Central memory CD8-positive, alpha-beta T cell (primary cell): ENCODE measurements at places on chromosomes 1 and 21.

GRCh38 chr21:17726047-17726829 is 92.9 kb downstream of the C21orf91 start:
- H3K27me3 ChIP-seq: no peaks in the 10 kb centered on the region
- H3K36me3 ChIP-seq: no peaks in the 10 kb centered on the region
- H3K4me1 ChIP-seq: no peaks in the 10 kb centered on the region
- no peak overlapping the region for H3K4me3 ChIP-seq
- H3K27ac ChIP-seq: no peak overlapping the region

- peaks cover 69% of the 10 kb centered on the region for H3K4me1 ChIP-seq
- no peak for DNase-seq
- no peaks in the 10 kb centered on the region for H3K27me3 ChIP-seq
- H3K27ac ChIP-seq: peak overlapping the region; percentile 81
Observed at GRCh38 chr21:37244501-37245095, 22.5 kb downstream of the VPS26C start.

DNA sequence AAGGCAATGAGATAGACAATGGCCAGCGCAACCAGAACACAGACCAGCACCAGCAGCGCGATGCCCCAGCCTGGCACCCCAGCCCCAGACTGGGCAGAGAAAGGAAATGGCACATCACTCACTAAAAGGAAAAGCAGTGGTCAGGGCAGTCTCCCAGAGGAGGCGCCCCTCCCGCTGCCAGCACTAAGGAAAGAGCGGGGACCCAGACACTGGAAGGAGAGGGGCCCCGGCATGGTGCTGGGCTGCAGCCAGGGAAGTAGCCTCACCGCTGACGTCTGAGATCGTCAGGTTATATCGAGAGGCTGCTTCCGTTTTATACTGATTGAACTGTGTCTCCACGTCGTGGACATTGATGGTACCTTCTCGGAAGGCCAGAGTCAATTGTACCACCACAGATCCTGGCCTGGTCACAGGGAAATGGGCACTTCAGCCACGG is 13.8 kb downstream of the TRIM46 start:
- peaks cover 19% of the 10 kb centered on the region for H3K4me1 ChIP-seq
- DNase-seq: no peak
- no peak overlapping the region for H3K27ac ChIP-seq
- H3K27me3 ChIP-seq: no peaks in the 10 kb centered on the region
- no peak overlapping the region for H3K4me3 ChIP-seq

GRCh38 chr1:40389871-40390560 is 16.5 kb downstream of the SMAP2 start:
- no peak for DNase-seq
- peaks cover 44% of the 10 kb centered on the region for H3K36me3 ChIP-seq
- peaks cover 79% of the 10 kb centered on the region for H3K4me1 ChIP-seq
- H3K27ac ChIP-seq: peak overlapping the region; percentile 96

DNA sequence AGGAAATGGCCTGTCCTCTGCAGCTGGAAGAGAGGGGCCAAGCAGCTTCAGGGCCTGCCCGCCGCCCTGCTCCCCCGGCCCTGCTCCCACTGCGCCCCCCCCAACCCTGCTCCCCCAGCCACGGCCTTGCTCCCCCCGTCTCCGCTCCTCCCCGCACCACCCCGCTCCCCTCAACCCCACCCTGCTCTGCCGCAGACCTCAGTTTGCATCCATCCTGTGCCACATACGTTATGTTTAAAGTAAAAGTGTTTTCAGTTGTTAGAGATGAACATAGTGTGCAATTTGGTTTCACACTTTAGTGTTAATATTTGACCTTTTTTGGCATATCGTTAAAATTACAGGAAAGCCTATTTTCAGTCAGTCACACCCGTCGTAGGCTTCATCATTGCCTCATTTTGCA is 34.1 kb upstream of the DIP2A start:
- H3K27me3 ChIP-seq: no peaks in the 10 kb centered on the region
- peaks cover 14% of the 10 kb centered on the region for H3K36me3 ChIP-seq
- DNase-seq: peak; percentile 27
- H3K4me1 ChIP-seq: peaks cover 24% of the 10 kb centered on the region
- peak overlapping the region; percentile 82 for H3K4me3 ChIP-seq
- H3K27ac ChIP-seq: peak overlapping the region; percentile 96

GRCh38 chr21:30625449-30626165 is 5.2 kb downstream of the KRTAP20-4 start:
- H3K36me3 ChIP-seq: no peaks in the 10 kb centered on the region
- no peaks in the 10 kb centered on the region for H3K4me1 ChIP-seq
- H3K27me3 ChIP-seq: no peaks in the 10 kb centered on the region
- H3K4me3 ChIP-seq: no peak overlapping the region

DNA sequence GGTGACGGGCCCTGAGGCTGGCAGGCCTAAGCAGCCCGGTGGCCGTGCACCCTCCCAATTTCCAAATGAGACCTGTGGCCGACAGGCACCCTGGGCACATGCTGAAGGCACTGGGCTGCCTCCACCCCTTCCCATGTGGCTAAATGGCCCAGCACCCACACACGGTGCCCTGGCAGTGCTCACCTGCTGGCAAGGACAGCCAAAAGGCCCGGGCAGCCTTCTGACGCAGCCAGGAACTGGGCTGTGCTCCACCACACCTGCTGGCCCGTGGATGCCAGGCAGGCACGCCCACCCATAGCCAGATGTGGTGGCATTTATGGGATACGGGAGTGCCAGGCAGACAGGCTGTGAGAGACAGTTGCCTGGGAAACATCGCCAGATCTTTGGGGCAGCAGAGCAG is 4.0 kb upstream of the FAAP20 start:
- H3K4me3 ChIP-seq: peak overlapping the region; percentile 78
- DNase-seq: no peak
- H3K27ac ChIP-seq: peak overlapping the region; percentile 90

DNA sequence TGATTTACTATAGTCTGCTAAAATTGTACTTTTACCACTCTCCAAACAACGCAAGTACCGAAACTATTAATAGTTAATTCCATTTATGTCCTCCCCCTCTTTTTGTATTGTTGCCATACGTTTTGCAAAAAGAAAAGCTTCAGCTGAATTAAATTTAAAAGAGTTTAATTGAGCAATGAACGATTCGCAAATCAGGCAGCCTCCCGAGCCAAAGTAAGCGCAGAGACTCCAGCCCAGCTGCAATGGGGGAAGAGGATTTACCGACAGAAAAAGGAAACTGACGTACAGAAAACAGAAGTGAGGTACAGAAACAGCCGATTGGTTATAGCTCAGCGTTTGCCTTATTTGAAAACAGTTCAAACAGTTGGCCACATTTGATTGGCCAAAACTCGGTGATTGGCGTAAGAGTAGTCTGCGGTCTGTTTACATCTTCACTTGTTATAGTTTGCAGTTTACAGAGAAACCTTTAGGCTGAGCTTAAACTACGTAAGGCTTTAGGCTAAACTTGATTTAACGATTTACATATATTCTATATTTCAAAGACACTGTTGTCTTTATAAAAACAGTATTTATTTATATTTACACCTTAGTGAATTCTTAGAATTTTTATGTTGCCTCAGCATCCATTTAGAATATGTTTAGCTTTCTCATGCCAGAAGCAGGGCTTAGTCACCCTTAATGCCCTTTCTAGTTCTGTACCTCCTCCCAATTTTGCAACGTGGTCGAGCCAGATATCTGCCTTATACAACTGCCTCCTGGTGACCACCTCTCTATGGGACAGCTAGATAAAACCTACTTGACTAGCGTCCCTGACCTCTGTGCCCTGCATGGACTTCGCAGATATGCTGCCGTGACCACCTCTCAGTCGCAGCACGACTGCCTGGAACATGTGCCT is 23.8 kb downstream of the CR1 start:
- H3K27ac ChIP-seq: no peak overlapping the region
- H3K4me3 ChIP-seq: no peak overlapping the region
- H3K4me1 ChIP-seq: no peaks in the 10 kb centered on the region
- peaks cover 22% of the 10 kb centered on the region for H3K27me3 ChIP-seq

DNA sequence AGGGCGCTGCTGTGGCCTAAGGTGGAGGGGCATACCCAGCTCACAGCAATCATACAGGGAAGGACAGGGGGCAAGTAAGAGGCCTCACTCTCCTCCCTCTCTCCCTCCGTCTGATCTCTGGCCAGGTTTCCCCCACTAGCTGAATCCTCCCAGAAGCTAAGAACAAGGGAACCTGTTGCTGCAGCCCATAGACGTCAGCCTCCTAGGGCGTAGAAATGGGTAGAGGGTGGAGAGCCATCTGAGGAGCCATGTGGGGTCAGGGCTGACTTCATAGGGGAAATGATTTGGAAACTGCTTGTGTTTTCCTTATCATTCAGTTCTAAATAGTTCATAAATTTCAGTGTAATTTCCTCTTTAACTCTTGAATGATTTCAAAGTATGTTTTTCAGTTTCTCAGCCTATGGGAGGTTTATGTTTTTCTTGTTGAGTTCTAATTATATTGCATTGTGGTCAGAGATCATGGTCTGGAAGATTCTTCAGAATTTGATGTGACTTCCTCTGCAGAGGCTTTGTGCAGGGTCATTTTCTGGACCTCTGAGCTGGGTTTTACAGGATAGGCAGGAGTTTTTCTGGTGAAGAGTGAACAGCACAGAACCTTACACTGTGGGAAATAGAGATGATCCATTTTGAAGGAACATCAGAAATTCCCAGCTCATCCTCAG is 2.3 kb upstream of the MOB3C start:
- H3K27me3 ChIP-seq: no peaks in the 10 kb centered on the region
- DNase-seq: no peak
- H3K36me3 ChIP-seq: peaks cover 12% of the 10 kb centered on the region
- H3K4me3 ChIP-seq: no peak overlapping the region

GRCh38 chr1:108816049-108816893 is 40.6 kb downstream of the AKNAD1 start:
- DNase-seq: no peak
- H3K27me3 ChIP-seq: peaks cover 14% of the 10 kb centered on the region
- H3K4me1 ChIP-seq: no peaks in the 10 kb centered on the region
- no peak overlapping the region for H3K27ac ChIP-seq

- no peaks in the 10 kb centered on the region for H3K4me1 ChIP-seq
- DNase-seq: no peak
- no peak overlapping the region for H3K27ac ChIP-seq
- H3K27me3 ChIP-seq: no peaks in the 10 kb centered on the region
- no peak overlapping the region for H3K4me3 ChIP-seq
Observed at GRCh38 chr1:9061252-9061960, 8.0 kb downstream of the SLC2A5 start.

GRCh38 chr1:149962039-149962647 is 25.5 kb upstream of the MTMR11 start:
- peak; percentile 26 for DNase-seq
- H3K36me3 ChIP-seq: peaks cover 23% of the 10 kb centered on the region
- peak overlapping the region; percentile 13 for H3K27ac ChIP-seq
- peaks cover 11% of the 10 kb centered on the region for H3K4me1 ChIP-seq
- no peak overlapping the region for H3K4me3 ChIP-seq

DNA sequence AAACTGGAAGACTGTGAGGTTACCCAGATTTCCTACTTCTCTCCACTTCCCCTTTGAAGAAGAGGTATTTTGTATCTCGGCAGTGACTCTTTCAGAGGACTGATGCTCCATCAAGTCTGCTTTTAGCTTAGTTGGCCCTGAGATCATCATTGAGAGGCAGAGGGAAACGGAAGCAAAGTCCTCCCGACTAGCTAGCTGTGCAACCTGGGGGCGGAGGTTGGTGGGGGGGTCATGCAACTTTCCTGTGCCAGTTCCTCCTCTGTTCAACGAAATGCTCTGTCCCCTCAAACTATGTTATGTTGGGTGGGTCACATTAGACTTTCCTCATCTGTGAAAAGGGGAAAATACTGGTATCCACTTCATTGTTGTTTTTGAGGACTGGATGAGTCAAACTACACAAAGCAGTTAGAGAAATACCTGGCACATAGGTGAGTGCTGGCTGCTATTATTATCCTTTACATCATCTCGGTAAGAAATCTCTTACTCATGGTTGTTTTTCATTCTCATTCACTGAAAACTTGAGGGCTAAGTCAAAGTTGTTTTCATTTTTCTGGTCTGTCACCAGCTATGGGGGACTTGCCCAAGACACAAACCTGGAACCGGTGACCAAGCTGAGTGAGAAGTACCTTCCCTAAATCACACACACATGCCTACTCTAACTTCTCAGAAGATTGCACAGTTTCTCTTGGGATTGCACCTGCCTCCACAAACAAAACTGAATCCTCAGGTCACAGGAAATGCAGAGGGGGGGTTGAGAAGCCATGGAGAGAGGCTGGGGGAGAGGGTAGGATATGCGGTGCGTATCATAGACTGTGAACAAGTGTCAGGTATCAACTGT is 83.3 kb downstream of the ABCA4 start:
- no peak for DNase-seq
- no peak overlapping the region for H3K4me3 ChIP-seq
- H3K27me3 ChIP-seq: peaks cover 58% of the 10 kb centered on the region

GRCh38 chr1:87007323-87007722 is 92.9 kb downstream of the HS2ST1 start:
- H3K4me1 ChIP-seq: no peaks in the 10 kb centered on the region
- no peaks in the 10 kb centered on the region for H3K27me3 ChIP-seq
- no peaks in the 10 kb centered on the region for H3K36me3 ChIP-seq
- H3K27ac ChIP-seq: no peak overlapping the region
- H3K4me3 ChIP-seq: no peak overlapping the region

GRCh38 chr21:21236996-21237395 is 238.8 kb downstream of the NCAM2 start:
- no peaks in the 10 kb centered on the region for H3K27me3 ChIP-seq
- no peak for DNase-seq
- no peaks in the 10 kb centered on the region for H3K36me3 ChIP-seq
- no peak overlapping the region for H3K27ac ChIP-seq

DNA sequence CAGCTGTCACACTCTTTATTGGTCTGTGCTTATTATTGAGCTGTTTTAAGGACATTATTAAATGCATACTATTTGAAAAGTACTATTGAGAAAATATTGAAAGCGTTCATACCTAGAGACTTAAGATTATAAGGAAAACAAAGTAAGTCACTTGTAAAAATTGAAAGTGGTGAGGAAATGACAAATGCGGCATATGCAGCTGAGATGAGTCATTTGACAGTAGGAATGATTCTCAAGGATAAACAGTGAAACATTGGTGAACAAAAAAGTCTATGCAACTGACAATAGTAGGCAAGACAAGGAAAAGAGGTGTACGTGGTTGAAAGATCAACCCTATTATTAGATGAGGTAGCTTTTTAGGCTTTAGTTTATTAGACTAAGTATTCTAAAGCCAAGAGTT is 82.6 kb upstream of the MAP10 start:
- no peak overlapping the region for H3K4me3 ChIP-seq
- no peak overlapping the region for H3K27ac ChIP-seq
- peaks cover 2% of the 10 kb centered on the region for H3K36me3 ChIP-seq
- H3K27me3 ChIP-seq: peaks cover 53% of the 10 kb centered on the region
- peaks cover 15% of the 10 kb centered on the region for H3K4me1 ChIP-seq

DNA sequence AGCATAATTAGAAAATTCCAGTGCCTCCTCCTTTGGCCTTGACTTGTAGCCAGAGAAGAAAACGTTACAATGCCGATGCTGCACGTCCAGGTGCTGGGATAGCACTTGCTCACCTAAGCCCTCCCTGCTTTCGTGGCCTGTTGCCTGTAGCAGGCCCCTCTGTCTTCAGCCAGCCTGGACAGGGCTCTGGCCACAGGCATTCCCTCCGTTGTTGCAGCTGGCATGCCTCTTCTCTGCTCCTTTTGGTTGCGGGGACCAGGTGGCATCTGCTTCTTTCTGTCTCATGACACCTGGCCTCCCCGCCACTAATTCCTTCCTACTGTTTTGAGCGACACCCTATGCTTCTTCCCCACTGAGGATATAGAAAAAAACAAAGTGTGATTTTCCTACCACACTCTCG is 54.6 kb upstream of the MORC3 start:
- no peak overlapping the region for H3K4me3 ChIP-seq
- peaks cover 13% of the 10 kb centered on the region for H3K36me3 ChIP-seq
- no peaks in the 10 kb centered on the region for H3K27me3 ChIP-seq
- DNase-seq: no peak
